ENCODE measurements at places on chromosomes 4 and X. TPM values are rescaled to one million over a fixed set of nuclear protein-coding genes. Genes with fewer than 3 reads are reported as not detected.

Gene SLC2A9
- polyA plus RNA-seq = 2.1 TPM

Gene SLC7A11
- 0.20 TPM for polyA plus RNA-seq

Gene ADH4
- 1.1 TPM for polyA plus RNA-seq

Gene CT47B1
- polyA plus RNA-seq = not detected

Gene ZFP92
- 0.75 TPM for polyA plus RNA-seq

Gene GAGE12J
- not detected for polyA plus RNA-seq

Gene SHROOM3
- polyA plus RNA-seq = 14.1 TPM

Gene ARL9
- polyA plus RNA-seq = 0.15 TPM

Gene PRR32
- polyA plus RNA-seq = not detected

Gene RBM41
- polyA plus RNA-seq = 4.9 TPM

Gene SYTL4
- 3.6 TPM for polyA plus RNA-seq

Gene RPGR
- 6.3 TPM for polyA plus RNA-seq

Gene TSPAN7
- 12.1 TPM for polyA plus RNA-seq

Gene LONRF3
- 3.7 TPM for polyA plus RNA-seq

Gene SUV39H1
- 0.88 TPM for polyA plus RNA-seq

Gene GPR82
- 0.20 TPM for polyA plus RNA-seq

Gene ADH6
- 6.3 TPM for polyA plus RNA-seq

Gene DMP1
- polyA plus RNA-seq = not detected

Gene LRAT
- not detected for polyA plus RNA-seq

Gene IQCM
- not detected for polyA plus RNA-seq

Gene CXCL10
- polyA plus RNA-seq = 7.8 TPM

Gene SLC10A4
- polyA plus RNA-seq = 0.13 TPM

Gene SHISA3
- 3.3 TPM for polyA plus RNA-seq

Gene CD40LG
- not detected for polyA plus RNA-seq

Gene GPRASP1
- 17.0 TPM for polyA plus RNA-seq

Gene CXCL8
- polyA plus RNA-seq = 1.3 TPM

Measured in aorta (tissue), 5 donors.